ENCODE measurements at places on chromosomes 11 and 22.

- no peak for DNase-seq
Measured at GRCh38 chr11:72334651-72335050, 90.7 kb upstream of the PHOX2A start.

- DNase-seq = no peak
Measured at GRCh38 chr22:31495343-31495742, 993 bp upstream of the SFI1 start.

DNA sequence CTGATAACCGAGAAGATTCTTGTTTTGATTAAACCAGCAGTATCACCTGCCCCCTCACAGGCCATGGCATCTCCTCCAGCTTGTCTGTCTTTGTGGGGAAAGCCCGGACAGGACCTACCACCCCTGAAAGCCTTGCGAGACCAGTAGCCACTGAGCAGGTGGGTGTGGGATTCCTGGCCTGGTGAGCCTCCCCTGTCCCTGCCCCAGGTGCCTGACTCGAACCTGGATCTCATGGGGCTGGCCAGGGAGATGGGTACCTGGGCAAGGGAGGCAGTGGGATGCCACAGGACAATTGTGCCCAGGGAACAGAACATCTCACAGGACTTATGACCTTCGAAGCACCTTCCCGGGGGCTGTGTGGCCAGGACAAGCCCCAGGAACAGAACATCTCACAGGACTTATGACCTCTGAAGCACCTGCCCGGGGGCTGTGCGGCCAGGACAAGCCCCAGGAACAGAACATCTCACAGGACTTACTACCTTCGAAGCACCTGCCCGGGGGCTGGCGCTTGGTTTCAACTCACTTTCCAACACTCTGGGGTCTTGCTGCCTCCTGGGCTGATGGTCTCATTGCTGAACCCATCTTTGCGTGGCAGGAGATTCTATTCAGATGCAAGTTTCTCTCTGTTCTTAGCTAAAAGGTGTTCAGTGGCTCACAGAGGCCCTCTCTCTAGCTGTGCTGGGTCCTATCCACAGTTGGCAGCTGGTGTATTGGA, 854.5 kb downstream of the BRD1 start:
- DNase-seq = no peak

DNA sequence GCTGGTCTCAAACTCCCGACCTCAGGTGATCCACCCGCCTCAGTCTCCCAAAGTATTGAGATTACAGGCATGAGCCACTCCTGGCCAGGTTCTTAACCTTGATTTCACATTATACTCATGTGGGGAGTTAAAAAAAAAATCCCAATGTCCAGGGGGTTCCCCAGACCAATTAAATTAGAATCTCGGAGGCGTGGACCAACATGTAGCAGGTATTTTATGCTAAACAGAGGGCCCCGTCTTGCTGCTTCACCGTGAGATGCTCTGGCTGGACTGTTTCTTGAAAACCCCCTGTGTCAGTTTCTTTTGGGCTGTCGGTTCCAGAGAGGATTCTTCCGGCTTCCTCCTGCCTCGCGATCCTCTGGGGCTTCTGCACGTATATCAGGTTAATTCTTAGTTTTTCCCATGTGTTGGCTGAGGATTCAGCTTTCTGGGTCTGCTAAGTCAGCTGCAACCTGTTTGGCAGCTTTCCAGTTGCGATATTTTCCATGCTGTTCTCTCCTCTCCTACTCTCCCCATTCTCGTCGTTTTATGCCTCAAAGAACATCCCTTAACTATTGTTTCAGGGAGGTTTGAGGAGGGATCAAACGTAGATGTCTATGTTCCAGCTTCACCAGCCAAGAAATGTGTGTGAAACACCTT, 50.6 kb upstream of the ACCSL start:
- no peak for DNase-seq

DNA sequence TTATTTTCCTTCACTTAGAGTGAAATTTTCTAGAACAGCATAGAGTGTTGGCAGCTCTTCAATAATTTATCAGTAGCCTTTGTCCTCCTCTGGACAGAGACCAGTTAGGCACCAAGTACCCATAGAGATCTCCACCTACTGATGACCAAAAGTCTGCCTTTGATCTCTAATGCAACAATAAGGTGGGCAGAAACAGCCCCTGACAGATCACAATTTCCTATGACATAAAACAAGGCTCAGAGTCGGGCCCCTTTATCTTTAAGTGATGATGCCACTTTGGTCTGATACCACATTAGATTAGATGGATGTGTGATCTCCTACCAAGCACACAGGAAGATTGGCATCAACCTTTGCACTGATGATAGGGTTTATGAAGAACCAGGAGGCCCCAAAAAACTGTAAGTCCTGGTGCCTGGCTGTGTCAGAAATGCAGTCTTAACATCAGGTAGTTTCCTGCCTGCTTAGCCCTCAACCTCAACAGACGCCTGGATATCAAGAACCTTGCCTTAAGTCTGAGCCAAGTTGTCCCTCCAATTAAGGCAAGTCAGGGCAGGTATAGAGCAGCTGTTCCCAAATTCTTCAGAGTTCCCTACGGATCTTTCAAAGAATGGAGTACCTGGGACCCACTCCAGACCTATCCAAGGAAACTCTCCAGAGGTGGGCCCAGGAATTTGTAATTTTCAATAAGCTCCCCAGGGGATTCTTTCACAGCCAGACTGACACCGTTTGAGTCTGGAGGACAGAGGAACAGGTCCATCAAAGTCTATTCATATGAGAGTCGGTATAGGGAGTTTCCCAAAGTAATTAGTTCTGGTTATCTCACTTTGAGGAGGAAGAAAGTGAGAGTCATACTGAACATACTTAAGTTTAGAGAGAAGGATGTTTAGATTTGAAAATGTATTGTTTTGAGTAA, 30.6 kb upstream of the TMPRSS4 start:
- no peak for DNase-seq
